Femur (tissue), 1 donor: ENCODE measurements at places on chromosomes 6 and 20.

DNA sequence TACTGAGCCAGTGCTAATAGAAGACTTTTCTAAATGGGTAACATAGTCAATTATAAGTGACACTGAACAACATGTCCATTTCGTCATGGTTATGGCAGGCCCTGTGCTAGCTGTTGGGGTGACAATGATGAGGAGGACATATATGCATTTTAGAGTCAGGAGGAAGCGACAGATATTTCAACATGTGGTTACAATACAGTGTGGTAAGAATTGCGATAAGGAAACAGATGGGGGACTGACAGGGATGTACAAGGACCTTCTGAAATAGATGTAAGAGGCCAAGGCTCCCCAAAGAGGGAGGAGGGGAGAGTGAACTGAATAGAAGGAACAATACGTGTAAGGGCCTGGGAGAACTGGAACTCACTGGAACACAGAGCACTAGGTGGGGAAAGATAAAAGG lies 11.7 kb downstream of the MMP24 start:
- DNase-seq = no peak

DNA sequence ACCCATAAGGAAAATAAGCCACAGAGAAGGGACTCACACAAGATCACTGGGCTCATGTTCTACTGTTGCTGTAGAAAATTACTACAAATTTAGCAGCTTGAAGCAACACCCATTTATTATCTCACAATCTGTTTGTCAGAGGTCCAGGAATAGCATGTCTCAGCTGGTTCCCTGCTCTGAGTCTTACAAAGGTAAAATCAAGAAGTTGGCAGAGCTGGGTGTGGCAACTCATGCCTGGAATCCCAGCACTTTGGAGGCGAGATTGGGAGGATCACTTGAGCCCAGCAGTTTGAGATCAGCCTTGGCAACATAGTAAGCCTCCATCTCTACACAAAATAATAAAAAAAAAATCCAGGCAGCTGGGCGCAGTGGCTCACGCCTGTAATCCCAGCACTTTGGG lies 28.5 kb upstream of the ZNF831 start:
- DNase-seq = no peak

DNA sequence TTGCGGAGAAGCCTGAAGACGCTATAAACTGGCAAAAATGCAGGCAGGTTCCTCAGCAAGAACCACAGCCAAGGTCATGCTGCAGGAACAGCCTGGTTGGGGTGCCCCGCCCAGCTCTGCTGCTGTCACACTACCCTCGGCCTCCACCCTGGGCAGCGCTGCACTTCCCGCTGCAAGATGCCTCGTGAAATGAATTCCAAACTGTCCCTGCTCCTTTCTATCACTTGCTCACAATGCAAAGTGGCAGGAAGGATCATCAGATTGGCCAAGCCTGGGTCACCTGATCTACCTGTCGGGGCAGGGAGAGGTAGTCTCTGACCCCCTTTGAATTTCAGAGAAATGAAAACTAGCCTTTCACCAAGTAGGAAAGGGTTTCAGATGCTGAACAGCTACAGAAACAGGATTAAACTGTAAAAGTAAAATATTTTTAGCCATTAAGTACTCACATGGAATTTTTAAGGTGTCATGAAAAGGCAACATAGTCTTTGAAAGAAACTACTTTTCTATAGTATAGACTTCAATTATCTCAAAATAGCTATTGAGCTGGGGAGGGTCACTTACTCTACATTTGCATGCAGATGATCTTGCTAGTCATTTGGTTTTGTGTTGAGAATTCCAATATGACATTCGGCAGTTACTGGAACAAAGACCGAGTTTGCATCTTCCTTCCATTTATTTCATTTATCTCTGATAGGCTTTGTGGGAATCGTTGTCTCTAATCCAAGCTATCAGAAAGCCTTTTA lies 236.4 kb upstream of the ASCC3 start:
- no peak for DNase-seq

DNA sequence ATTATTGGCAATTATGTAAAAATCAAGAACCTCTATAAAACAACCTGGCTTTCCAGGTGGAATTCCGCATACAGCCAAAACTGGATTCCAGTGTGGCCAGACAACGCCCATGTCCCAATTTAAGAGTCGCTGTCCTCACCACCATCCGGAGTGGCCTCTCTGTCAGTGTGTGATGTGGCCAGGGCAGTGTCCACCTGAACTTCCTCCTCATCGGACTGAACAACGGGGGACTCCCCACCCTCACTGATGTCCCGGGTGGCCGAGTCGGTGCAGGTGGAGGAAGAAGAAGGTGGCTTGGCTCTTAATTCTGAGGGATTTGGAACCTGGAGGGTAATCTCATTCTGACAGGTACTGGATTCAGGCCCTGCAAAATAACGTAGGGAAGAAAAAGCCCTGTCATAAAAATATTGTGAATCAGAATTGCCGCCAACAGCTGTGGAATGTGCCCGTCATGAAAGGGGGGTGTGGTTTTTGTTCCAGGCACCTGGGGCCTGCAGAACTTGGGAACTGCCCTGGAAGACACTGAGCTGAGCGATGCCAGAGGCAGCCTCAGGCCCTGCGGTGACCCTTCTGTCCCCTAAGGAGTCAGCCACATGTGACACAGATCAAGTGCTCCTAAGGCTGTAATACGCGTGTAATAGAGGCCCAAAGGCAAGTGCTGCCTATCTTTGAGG lies 139.8 kb downstream of the DTNBP1 start:
- DNase-seq = no peak

DNA sequence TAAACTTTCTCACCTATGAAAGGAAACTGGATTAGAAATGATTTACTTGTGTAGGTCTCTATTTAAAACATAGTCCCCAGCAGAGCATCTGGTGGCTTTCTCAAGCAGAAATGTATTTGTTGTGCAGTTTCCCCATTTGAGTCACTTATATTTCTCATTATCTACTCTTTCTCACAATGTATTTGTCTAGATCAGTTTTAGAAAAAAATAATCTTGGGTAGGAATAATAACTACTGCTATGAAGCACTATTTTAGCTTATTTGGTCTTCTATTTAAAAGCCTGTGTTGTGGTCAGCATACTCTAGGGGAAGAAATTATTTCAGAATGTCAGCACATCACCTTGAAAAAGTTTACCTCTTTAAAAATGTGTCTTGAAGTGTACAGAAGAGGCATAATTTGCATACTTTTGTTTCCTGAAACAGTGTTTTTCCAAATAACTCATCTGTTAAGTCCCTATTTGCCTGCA lies 60.9 kb upstream of the PRL start:
- DNase-seq = no peak

- no peak for DNase-seq
These were observed 437.7 kb upstream of the ADGRB3 start for GRCh38 chr6:68197356-68197755.

DNA sequence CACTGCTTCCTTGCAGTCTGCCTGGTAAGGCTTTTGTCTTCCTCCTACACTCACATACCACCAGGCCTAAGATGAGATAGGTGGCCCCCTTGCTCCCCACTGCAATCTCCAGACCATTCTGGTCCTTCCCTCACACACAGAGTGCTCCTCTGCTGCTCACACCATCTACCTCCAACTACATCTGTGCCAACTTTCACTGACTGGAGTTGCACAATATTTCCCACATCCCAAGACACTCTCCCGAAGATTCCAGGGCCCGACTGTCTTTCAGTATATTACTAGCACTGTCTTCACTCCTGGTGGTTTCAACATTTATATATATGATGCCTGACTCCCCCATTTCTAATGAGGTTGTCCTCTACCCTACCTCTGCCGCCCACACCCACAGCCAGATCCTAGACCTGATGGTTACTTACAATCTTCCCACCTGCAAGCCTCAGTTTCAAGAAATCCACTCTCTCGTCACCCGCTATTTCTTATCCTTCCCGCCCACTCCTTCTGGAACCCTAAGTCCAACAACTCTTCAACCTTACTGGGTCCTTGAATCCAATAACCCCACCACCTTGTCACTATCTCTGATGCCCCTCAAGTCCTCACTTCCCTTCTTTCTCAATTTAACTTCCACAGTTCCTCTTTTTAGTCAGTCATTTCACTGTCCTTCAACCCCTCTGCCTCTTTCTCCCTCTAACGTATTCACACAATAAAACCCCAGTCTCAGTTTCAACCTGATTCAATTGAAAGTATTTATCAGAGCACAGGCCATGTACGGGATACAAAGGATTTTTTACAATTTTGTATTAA lies 21.6 kb downstream of the RALGAPA2 start:
- DNase-seq = no peak

- DNase-seq = no peak
These were observed 8.1 kb downstream of the ASIP start for GRCh38 chr20:34249291-34249690.

GRCh38 chr20:59802018-59802417 lies 131.4 kb downstream of the SYCP2 start:
- peak; percentile 4 for DNase-seq

- no peak for DNase-seq
These were observed 484.7 kb downstream of the TFAP2B start for GRCh38 chr6:51303338-51303737.

GRCh38 chr6:145887969-145888368 lies 73.4 kb upstream of the FBXO30 start:
- no peak for DNase-seq

- DNase-seq = no peak
These were observed 12.5 kb downstream of the PTK7 start for GRCh38 chr6:43088654-43089056.

- no peak for DNase-seq
These were observed 68.7 kb downstream of the PHACTR1 start for GRCh38 chr6:12785301-12785700.

GRCh38 chr6:15252195-15252594 lies 6.3 kb downstream of the JARID2 start:
- no peak for DNase-seq

DNA sequence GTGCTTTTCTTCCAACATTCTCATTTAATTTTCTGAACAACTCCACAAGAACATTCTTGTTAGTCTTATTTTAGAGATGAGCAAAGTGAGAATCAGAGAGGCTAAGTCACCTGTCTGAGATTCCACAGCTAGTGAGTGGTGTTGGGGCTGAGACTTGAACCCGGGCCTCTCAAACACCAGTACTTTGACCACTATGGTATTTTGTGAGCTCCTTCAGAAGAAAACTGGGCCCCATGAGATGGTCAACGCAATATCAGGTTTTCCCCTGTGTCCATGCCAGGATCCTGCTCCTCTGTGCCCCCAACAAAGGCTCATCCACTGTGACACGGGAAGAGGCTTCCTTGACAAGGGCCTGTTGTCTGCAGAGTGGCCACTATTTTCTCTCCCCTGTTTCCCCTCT lies 51.9 kb downstream of the MAFB start:
- DNase-seq = no peak

GRCh38 chr6:15842727-15843117 lies 179.9 kb upstream of the DTNBP1 start:
- DNase-seq = peak; percentile 28

DNA sequence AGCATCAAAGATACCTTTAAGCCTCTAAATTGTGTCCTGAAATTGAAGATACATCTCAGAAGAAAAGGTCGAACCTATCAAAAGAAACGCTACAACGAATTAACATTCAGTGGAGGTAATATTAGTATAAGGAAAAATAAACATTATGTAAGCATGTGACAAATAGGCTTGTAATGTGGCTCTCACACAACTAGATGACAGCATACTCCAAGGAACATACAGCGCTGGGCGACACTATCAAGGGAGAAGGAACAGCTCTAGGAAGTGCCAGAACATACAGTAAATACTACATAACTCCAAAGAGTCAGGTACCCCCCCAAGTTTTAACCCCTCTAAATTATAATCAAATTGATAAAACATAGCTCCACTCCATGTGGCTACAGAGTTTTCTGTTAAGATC lies 103.5 kb downstream of the LAMP5 start:
- DNase-seq = peak; percentile 28

DNA sequence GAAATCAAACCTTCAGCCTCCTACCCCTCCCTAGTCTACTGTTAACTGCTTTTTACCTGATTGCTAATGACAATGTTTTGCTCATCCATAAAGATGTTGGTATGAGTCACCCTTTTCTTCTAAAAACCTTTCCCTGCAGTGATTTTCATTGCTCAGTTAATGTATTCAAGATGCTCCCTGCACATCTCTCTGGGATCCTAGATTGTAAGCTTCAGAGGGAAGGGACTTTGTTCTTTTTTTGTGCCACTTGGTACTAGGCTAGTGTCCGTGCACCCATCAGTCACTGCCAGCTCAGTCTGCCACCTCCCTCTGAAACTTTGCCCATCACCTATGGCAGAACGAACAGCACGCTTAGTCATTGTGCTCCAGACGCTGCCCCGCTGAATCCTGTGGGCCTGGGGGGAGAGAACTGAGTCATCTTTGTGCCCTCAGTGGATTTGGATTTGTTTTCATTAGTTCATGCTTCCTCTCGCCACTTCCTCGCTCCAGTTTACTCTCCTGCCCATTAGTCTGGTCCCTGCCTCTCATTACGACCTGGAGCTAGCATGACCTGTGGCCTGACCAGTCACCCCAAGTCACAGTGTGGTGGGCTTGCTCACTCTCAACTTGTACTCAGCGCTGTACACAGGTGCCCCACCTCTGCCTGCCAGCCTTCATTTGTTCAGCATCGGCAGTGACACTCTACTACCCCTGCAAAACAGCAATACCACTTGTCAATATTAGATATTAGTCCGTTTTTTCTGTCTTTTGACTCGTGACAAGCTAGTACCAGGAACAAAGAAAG lies 78.0 kb upstream of the TMEM181 start:
- no peak for DNase-seq

- no peak for DNase-seq
These were observed 6.5 kb downstream of the C20orf202 start for GRCh38 chr20:1209447-1210387.

DNA sequence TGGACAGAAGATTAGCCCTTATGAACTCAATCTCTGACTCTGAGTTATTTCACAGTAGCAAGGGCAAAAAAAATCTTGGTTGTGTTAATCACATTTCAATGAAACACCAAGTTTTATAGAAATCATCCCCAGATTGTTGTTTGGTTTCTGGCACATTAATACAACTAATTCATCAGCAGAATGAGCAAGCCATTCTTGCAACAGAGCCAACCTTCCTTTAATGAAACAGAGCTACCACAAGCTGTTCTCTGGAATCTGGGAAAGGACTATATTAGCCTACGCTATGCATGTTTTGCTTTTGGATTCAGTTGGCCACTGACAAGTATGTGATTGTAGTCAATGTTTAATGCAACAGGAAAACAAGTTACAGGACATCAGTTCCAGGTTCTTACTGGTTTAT lies 13.8 kb upstream of the POPDC3 start:
- no peak for DNase-seq

GRCh38 chr20:4150070-4150441 lies 134.7 kb upstream of the RNF24 start:
- DNase-seq = peak; percentile 75

- no peak for DNase-seq
These were observed 85.1 kb downstream of the LYRM4 start for GRCh38 chr6:5175635-5176034.

- no peak for DNase-seq
These were observed 17.5 kb downstream of the PIM1 start for GRCh38 chr6:37187321-37188022.
